Activated CD8-positive, alpha-beta memory T cell treated with anti-CD3 and anti-CD28 coated beads for 4 hours (primary cell): ENCODE measurements at places on chromosomes 12 and 14.
A peak's percentile ranks its signal among the peaks of the same experiment; 100 is the strongest.

DNA sequence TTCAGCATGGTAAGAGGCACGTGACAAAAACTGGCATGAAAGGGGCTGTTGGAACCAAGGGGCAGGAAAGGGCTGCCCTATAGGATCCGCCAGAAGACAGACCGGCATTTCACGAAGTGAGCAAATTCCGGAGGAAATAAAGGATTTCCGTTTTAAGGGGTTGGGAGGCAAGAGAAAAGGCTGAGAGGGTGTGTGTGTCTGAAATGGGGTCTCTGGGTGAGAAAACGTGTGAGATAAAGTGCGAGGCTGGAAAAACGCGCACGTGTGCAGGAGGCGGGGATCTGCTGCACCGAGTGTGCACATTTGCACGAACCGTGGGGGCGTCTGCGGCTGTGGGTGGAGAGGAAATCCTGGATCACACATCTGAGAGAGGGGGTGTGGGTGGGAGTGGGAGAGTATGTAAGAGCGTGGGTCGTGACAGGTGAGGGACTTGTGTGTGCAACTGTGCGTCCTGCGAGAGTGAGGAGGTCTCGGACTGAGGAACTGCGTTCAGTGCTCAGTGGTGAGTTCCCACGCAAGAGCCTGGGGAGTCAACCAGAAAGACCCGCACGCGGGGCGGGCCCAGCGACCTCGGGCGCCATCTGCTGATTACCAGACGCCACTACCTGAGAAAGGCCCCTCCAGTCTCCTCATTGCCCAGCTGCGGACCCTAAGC lies 37.0 kb upstream of the P2RX7 start:
- DNase-seq: peak; percentile 62

GRCh38 chr12:51866762-51867161 lies 18.2 kb upstream of the FIGNL2 start:
- no peak for DNase-seq

- no peak for DNase-seq
Measured at GRCh38 chr12:89346741-89347324, 5.5 kb downstream of the DUSP6 start.

DNA sequence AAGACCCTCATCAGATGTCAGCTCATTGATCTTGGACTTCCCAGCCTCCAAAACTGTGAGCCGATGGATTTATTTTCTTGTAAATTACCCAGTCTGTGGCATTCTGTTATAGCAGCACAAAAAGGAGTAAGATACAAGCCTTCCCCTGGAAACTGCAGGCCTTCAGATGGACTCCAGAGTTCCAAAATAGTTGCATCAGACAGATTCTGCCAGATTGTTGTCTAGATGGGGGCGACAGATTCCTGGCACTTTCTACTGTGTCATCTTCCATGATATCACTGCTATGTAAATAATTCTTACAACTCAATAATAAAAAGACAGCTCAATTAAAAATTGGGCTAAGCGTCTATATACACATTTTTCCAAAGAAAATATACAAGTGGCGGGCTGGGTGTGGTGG lies 17.2 kb upstream of the MARK3 start:
- no peak for DNase-seq

DNA sequence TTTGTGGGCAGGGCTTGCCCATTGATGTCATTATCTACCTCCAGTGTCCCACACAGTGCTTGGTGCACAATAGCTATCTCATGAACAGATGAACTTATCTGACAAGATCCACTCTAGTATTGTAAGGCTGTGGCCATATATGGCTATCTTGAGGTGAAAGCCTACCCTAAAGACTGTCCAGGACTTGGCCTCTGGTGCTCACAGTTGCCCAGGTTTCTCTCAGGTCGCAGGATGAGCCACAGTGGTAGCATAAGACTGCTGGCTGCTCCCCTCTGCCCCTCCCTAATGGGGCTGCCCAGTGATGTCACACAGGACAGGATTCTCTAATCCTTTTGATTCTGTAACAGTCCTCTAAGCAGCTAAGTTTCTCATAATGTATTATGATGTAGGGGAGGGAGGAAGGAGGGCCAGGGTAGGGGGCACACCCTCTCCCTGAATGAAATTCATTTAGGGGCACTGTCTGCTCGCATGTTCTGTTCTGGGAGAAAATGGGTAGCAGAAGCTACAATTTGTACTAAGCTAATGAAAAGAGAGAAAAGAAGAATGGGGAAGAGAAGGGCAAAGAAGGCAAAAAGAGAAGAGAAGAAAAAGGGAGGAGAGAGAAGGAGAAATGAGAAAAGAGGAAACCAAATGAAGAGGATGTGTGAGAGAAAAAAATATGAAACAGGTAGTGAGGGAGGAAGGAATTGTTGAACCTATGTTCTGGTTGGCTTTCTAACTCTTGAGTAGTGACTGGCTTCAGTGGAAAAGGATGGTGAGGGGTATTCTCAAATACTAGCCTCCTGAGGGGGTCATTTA lies 3.4 kb upstream of the PPM1A start:
- no peak for DNase-seq

- no peak for DNase-seq
Measured at GRCh38 chr12:40921563-40922163, 229.4 kb downstream of the CNTN1 start.
